AG04450 (cell line): ENCODE measurements at places on chromosomes 7 and 10. TPM values are rescaled to one million over a fixed set of nuclear protein-coding genes. Genes with fewer than 3 reads are reported as not detected.

Gene HABP2
- not detected in 2 replicates for polyA plus RNA-seq

Gene VSTM4
- polyA plus RNA-seq: 3.6 and 3.9 TPM in 2 replicates

Gene PDCD4
- polyA plus RNA-seq: 66.0 and 95.4 TPM in 2 replicates

Gene BHLHA15
- polyA plus RNA-seq: not detected in 2 replicates

Gene TEX47
- polyA plus RNA-seq: not detected in 2 replicates

Gene GUSB
- 49.3 and 53.9 TPM in 2 replicates for polyA plus RNA-seq

Gene SLC26A5
- not detected in 2 replicates for polyA plus RNA-seq

Gene FAM25G
- not detected in 2 replicates for polyA plus RNA-seq
